ENCODE measurements at places on chromosomes 2 and 18.

- no peak for DNase-seq
Observed at GRCh38 chr2:31366733-31367132, 47.8 kb downstream of the XDH start.

- DNase-seq = no peak
Observed at GRCh38 chr18:38695559-38696280, 1130.1 kb upstream of the CELF4 start.

DNA sequence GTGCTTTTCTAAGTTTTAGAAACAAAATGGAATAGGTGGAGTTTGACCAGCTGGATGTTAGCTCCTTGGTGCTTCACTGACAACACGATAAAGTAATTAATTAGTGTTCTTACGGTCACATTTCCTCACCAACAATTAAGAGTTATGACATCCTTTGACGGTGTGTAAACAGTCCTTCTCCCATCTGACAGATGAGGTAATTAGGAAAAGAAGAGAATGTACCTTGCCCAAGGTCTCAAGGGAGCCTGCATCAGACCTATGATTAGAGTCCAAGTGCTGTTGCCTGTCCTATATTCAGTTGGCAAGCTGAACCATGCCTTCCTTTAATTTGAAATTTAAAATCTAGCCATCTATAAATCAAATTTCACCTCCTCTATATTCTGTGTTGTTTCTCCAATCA is 48.3 kb upstream of the STK17B start:
- DNase-seq = no peak

GRCh38 chr2:38433607-38433975 is 56.5 kb upstream of the ATL2 start:
- no peak for DNase-seq

DNA sequence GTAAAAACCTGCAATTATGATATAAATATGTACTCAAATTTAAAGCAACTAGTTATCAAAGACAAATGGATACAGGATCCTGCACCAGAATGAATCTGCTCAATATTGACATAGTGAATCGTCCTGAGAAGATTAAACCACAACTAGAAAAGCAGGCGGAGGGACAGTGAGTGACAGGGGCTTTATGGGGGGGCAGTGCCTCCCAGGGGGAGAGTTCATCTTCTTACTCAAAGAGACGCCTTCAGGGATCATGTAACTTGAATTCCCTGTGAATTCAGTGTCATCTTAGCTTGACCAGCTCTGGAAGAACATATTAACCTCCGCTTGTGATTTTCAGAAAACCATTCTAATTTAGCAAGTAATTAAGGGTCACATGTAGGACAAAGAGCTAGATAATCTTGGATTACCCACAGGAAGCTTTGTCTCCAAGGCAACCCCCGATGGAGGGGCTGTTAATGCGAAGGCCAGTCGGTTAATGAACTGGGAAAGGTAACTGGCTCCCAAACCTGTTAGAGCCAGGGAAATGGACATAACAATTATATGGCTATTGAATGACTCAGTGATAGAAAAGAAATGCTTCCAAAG is 17.4 kb upstream of the LMAN1 start:
- no peak for DNase-seq

GRCh38 chr2:11379558-11379957 is 35.1 kb upstream of the ROCK2 start:
- DNase-seq = no peak
